GF-D8 (cell line): ENCODE measurements at places on chromosomes 5 and 9.
A peak's percentile ranks its signal among the peaks of the same experiment; 100 is the strongest.

DNA sequence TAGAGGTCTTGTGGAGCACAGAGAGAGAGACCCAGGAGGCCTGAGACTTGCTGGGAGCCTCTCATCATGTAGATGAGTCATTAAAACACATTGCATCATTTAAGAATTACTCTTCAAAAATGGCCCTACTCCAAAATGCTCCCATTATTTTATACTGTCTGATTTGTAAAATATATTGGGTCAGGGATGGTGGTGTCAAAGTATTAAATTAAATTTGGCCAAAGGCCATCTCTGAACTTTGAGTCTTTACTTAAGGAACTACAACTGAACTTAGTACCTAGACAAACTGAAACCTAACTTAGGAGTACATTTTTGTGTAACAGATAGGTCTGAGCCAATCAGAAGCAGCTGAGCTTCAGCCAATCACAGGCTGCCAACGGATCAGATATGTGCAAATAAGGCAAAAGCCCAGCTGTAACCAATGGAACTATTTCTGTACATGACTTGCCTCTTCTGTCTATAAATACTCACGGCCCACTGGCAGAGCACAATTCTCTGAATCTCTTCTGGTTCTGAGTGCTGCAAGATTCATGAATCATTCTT, 657.2 kb downstream of the TLE1 start:
- DNase-seq = no peak

GRCh38 chr9:136010615-136011361, 49.6 kb upstream of the UBAC1 start:
- no peak for DNase-seq

- DNase-seq = no peak
These were observed 82.7 kb upstream of the NEURL1B start for GRCh38 chr5:172558076-172558976.

DNA sequence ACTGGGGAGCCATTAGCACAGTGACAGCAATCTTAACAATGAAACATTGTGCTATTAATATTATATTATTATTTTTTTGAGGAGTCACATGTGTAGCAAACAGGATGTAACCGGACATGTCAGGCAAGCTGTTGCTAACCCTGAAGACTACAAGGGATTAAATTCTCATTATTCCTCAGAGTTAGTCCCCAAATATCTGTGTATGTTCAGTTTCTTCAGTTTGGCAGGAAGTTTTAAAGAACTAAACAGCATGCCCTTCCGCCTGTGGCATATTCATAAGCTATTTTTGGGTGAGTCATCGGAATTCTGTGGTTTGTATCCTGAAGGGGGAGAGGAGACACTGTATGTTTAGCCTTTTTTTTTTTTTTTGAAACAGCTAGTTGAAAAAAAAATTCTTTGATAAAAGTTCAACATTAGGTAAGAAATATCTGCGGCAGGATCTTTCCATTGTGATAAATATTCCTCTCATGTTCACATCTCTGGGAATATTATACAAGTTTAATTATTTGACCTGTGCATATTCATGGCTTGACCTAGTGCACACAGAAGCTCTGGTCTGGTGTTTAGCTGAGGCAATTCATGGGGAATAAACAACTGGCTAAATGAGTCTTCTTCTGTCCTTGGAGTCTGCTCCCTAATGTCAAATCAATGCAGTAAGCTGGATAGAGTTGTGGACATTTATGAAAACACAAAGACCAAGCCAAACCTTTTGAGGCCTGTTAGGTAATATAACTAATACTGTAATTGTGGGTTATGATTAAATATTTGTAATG, 202.7 kb upstream of the CDKN2B start:
- peak; percentile 2 for DNase-seq

DNA sequence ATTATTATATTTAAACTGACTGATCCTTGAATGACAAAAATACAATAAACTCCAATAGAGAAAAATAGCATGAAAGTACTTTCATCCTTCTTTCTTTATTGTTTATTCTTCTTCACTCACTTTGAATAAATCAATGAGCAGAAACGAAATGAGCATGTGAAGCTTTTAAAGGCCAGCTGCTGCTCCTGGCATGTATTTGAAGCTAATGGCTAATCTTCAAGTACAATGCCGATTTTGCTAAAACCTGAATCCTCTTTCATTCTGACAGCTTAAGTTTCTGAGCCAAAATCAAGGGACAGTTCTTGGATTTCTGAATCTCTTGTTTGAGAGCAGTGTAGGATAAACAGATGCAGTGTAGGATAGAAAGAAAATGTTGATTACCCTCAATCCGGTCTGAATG, 237.3 kb downstream of the CDH10 start:
- no peak for DNase-seq

GRCh38 chr9:8571643-8572042, 772.1 kb upstream of the DMAC1 start:
- DNase-seq = no peak

DNA sequence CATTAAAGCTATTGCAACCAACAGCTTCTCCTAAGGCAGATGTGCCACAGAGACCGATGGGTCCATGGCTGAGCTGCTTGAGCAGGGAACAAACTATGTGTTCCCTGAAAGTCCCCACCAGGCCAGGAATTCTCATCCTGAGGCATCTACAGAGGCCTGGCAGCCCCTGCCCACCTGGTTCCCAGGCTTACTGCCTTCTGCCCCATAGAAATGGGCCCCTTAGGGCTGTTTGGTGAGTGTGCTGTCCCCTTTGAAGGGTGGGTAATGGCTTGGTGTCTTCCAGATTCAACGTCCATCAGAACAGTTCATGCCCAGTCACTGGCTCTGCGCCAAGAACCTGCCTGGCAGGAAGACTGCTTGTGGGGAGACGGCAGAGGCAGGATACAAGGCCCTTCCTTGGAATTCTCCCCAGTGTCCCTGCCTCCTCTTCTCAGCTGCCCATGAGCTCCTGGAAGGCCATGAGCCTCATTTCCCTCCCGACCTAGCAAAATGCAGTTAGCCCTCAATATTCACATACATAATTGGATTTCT, 3.8 kb upstream of the COL27A1 start:
- no peak for DNase-seq

DNA sequence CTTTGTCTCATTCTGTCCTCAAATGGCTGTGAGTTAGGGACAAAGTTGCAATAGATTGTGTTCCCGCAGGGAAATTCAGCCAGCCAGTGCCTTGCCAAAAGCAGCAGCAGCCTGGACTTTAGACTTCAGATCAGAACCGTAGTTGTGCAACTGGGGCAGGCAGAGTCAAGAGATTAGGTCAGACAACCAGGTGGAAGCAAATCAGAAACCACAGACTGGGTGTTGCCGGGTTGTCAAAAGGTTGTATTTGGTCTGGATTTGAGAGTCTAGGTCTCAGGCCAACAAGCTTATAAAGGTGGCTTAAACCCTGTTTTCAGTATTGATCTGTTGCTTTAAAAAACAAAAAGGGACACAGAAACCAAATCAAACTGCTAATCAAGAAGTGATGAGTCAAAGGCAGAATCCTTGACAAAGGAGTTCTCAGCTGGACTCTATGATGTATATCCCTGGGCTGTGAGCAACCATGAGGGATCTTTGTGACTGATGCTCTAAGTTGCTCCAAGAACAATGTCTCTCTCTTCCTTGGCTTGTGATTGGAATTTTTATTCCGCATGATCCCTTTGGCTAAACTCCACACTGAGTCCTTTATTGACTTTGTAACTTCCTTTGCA, 20.9 kb downstream of the RFK start:
- DNase-seq = no peak

- DNase-seq = no peak
These were observed 2.0 kb downstream of the RGMB start for GRCh38 chr5:98775246-98776065.

DNA sequence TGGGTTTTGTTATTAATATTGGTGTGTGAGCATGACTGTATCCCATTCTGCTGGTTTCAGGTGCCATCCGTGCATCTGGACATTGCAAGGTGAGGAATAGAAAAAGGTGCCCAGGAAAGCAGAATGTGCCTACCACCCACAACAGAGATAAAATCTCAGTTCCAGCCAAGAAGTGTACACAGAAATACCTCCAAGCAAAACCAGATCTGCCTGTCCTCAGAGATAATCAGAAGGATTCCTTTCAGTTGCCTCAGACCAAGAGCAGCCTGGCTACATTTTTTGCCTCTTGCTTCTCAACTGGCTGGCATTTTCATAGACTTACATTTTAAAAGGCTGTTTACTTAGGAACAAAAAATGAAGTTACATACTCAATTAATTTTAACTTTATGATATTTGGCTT, 12.1 kb upstream of the ABLIM3 start:
- DNase-seq = no peak

DNA sequence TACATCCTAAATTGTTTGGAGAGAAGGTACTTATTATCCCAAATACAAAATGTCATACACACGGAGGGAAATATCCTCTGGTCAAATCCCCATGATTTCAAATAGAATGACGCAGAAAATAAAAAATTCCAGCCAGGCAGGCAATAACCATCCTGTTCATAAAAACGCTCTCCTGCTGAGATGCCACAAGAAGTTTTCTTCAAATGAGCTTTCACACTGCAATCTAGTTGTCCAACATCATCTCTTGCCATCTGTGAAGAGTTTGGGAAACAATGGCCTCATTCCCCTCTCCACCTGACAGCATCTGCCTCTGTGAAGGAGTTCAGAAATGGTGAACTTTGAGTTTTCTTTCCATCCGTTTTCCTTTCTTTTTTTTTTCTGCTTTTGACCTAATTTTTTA, 83.3 kb upstream of the SLC30A5 start:
- no peak for DNase-seq

DNA sequence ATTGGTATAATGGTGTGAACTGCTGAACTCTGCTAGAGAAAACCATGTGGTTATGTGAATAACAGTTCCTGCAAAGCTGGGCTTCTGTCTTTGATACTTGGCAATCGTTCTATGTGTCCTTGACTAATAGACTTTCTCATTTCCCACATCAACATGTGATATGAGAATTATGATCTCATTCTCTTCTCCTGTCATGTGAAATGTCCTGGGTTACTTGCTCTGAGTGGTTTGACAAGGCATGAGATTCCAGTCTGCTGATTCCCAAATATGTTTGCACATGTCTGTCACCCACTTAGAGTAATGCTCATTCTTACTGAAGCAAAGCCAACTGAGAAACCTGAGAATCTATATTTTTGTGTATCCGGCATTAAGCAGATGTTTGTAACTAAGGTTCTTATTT, 141.2 kb downstream of the PARP8 start:
- DNase-seq = no peak

- no peak for DNase-seq
These were observed 2.9 kb downstream of the CCDC107 start for GRCh38 chr9:35660966-35661415.

- no peak for DNase-seq
These were observed 422.7 kb upstream of the PAPPA start for GRCh38 chr9:115730845-115731244.

GRCh38 chr5:103264508-103264907, 5.9 kb downstream of the MACIR start:
- no peak for DNase-seq

DNA sequence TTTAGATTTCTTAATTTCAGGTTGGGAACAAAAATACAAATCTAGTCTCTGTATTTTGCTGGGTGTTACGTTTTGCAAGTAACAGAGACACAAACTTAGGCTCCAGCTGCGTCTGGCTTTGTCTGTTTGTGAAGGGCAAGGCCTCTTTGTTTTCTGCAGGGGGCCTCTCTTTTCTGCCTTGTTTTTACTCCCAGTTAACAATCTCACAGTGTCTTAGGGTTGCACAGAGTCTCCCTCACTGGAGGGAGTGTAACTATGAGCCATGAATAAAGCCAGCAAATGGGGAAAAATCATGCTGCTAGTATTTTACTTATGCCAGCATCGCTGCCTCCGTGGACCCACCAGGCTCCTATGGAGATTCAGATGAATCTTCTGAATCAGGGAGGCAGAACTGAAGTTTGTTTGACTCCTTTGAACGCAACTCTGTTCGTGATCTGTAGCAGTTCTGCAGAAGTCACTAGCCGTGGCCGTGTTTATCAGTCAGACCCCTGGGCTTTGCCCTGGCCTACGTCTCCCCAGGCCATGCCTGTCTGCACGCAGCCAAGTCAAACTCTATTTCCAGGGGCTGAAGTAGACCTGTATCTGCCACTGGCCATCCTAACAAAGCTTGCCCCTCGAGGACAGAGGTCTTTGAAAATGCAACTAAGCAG, 77.2 kb downstream of the ATP10B start:
- DNase-seq = no peak

- no peak for DNase-seq
These were observed 102.1 kb upstream of the PAPPA start for GRCh38 chr9:116051528-116051927.

DNA sequence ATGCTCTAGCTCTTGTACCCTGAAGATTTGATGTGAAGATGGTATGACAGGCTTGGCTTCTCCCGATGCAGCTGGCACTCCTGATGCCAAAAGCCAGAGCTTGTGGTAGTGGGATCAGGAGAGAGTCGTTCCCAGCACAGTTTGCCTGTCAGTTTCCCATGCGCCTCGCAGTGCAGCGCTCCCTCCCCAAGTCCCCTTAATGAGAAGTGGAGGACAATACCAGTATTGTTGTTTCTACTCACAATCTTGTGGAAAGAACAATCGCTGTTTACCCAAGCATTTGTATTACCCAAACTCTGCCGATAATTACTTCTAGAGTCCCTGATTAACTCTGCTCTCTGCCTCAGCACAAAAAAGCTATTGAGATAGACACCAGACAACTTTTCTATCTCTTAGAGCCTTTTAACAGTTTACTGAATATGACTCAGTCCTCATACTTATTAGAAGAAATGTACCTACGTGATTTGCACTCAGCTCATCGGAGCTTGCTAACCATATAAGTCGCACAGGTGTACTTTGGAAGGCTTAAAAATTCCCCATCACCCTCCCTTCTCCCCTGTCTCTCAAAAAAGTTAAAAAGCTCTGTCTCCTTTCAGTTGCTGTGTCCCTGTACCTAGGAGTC, 283.2 kb upstream of the TMEM161B start:
- no peak for DNase-seq

GRCh38 chr9:87885484-87886189, 3.0 kb downstream of the SPATA31E1 start:
- DNase-seq = no peak

DNA sequence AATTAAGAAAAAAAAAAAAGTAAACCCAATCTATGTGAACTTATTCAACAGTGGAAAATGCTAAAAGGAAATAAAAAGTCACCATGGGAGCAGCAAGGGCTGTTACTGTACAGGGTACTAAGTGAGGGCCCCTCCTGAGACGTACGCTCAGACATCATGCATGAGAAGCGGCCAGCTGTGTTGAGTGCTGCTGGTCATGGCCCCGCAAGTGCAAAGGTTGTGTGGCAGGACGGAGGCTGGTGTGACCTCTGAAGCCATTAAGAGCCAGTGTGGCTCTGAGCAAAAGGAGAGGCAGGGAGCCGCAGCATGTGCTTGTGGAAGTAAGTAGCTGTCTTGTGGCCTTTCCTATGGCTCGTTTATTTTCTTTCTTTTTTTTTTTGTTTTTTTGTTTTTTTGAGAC, 3.1 kb upstream of the ZNF79 start:
- no peak for DNase-seq

GRCh38 chr5:96125231-96125891, 163.7 kb upstream of the ELL2 start:
- no peak for DNase-seq
